ENCODE measurements at places on chromosomes 16 and 17.

GRCh38 chr17:44384823-44385286, 4.6 kb downstream of the ITGA2B start:
- DNase-seq, result no peak

- DNase-seq, result no peak
Measured at GRCh38 chr17:50055055-50055425, 870 bp upstream of the ITGA3 start.

DNA sequence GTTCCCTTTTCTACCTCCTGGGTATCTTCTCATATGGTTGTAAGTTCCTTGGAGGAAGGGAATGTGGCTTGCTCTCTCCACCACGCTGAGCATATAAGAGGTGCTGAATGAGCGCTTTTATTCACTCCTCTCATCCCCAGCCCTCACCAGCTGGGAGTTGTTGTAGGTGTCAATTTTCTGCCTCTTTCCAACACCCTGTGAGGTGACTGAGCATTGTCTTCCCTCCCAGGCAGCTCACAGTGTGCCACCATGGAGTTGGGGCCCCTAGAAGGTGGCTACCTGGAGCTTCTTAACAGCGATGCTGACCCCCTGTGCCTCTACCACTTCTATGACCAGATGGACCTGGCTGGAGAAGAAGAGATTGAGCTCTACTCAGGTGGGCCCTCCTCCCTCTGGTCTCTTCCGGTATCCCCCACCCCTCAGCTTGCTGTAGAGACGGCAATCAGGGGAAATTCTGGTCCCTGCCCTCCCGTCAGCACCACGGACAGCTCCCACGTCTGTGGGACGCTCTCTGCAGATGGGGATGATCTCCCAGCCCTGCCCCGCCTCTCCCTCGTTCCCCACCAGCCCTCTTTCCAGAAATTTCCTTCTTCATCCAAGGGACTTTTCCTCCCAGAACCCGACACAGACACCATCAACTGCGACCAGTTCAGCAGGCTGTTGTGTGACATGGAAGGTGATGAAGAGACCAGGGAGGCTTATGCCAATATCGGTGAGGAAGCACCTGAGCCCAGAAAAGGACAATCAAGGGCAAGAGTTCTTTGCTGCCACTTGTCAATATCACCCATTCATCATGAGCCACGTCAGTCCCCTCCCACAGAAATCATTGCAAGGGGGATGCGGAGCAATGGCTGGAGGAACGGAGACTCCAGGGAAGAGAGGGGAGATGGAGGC, 18.3 kb downstream of the CIITA start:
- peak; percentile 68 for DNase-seq

DNA sequence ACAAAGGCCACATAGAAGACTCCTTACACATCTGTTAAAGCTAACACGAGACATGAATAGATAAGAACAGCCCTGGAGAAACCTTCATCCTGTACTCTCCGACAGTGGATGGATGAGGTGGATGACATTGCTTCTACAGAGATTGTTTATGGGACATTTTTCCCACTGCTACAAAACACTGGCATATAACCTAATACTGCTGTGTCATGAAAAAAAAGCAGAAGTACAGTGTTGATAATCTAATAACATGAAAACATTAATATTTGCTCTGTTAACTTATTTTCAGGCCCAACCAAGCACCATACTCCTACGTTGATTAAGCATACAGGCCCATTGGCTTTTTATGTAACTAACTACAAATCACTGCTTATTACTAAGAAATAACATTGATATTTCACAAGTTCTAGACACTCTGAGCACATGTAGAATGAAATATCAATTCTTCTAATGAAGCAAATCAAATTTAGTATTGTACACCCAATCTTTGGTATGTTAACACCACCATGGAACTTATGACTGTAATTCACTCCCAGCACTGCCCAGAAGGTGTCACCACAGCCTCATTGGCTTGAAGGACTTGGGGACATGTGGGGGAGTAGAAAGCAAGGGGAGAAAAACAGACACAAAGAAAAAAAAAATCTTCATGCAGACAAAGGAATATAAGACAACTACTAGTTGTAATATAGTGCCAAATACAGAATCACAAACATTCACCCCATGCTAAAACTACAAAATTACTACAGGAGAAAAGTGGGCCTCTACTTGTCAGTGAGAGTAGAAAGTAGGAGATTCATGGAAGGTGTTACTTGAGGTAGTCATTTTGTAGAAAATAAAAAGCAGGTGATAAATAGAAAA, 330.0 kb upstream of the PMFBP1 start:
- DNase-seq, result peak; percentile 76

GRCh38 chr16:22370038-22370820, 4.2 kb downstream of the CDR2 start:
- DNase-seq, result no peak

DNA sequence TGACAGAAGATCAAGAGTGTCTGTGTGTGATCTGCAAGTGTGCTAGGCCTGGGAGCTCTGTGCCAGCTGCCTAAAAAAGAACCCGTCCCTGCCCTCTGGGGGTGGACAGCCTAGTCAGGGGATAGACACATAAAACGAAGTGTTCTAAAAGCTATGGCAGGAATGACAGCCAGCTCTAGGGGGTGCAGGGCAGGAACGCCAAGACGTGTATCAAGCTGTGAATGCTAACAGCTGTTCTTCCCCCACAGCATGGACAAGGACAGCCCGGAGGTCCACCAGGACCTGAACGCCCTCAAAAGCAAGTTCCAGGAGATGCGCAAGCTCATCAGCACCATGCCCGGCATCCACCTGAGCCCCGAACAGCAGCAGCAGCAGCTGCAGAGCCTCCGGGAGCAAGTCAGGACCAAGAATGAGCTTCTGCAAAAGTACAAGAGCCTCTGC, 5.1 kb downstream of the RASD1 start:
- no peak for DNase-seq

DNA sequence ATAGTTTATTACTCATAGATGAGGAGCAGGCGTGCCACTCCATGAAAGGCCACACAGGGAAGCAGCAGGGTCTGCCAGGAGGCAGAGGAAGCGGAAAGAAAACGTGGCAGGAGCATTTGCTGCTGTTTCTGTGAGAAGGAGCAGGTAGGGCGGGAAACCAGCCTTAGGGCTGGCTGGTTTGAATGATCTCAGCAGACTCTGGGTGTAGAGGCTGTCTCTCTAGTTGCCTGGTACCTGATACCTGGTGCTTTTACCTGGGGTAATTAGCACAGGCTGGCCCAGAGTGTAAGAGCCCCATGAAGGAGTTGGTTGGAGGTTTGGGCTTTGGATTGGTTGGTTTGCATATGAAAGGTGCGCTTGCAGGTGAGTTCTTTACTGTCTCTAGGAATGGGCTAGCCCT, 205.0 kb upstream of the CACNG3 start:
- DNase-seq, result no peak
